T-helper 17 cell (primary cell): ENCODE measurements at places on chromosomes 12 and 14.

- no peak for DNase-seq
Observed at GRCh38 chr14:103627073-103628025, 1.7 kb upstream of the KLC1 start.

- DNase-seq, result no peak
Observed at GRCh38 chr12:42407306-42407705, 81.3 kb downstream of the PPHLN1 start.

DNA sequence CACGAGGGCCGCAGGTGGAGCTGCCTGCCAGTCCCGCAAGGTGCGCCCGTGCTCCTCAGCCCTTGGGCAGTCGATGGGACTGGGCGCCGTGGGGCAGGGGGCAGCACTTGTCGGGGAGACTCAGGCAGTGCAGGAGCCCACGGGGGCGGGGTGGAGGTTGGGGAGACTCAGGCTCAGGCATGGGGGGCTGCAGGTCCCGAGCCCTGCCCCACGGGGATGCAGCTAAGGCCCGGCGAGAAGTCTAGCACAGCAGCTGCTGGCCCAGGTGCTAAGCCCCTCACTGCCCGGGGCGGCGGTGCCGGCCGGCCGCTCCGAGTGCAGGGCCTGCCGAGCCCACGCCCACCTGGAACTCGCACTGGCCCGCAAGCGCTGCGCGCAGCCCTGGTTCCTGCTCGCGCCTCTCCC, 39.2 kb upstream of the P2RX7 start:
- DNase-seq, result no peak

- DNase-seq, result no peak
Observed at GRCh38 chr12:123069436-123070266, 81.2 kb downstream of the PITPNM2 start.

DNA sequence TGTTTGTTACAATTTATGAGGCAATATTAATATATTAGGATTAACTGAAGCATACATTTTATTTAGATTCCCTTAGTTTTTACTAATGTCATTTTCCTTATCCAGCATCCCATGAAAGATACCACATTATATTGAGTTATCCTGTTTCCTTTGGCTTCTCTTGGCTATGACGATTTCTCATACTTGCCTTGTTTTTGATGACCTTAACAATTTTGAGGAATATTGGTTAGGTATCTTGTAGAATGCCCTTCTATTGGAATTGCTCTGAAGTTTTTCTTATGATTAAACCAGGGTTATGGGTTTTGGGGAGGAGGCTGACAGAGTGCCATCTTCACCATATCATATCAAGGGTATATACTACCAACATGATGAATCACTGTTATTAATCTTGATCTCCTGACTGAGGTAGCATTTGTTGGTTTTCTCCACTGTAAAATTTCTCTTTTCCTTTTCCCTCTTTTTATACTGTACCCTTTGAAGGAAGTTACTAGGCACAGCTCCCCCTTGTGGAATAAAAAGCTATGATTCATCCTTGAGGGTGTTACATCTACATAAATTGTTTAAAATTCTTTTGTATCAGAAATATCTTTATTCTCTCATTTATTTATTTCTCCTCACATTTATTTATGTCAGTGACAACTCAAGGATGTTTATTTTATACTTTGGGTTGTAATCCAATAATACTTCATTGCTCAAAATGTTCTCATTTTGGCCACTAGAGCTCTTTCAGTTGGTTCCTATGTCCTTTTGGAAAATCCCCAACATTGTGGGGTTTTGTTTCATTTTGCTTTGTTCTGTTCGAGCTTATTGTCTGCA, 239.0 kb downstream of the SLC16A7 start:
- DNase-seq, result no peak
